Myocyte (in vitro differentiated cells): ENCODE measurements at places on chromosomes 2 and 18. TPM values are rescaled to one million over a fixed set of nuclear protein-coding genes. Genes with fewer than 3 reads are reported as not detected.

DNA sequence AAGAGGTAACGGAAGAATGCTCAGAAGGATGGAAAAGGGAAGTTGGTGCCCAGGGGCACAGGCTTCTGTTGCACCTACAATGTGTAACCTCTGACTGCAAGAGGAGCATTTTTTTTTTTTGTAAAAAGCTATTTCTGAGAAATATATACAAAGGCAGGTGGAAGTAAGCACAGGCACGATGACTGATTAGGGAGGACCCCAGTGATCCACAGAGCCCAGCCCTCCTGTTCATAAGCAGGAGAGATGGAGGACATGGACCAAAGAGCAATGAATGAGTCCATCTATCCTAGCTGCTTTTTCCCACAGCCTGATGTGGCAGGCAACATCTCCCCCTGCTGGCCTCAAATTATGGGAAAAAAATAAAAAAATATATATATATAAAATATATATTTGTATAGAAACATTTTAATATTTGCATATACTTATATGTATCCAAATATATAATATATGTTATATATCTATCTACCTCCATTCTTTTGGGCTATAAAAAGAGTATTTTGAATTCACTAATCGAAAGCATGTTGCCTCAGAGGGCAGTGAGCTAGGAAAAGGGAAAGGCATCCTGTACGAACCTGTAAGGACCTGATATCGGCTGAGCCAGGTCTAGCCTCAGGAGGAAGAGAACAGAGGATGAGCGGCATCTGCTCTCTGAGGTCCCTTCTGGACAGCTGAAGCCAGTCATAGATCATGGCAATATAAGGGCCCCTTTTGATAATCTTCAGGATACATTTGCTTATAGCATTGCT is 166.0 kb upstream of the STK17B start:
- DNase-seq, result peak; percentile 43

DNA sequence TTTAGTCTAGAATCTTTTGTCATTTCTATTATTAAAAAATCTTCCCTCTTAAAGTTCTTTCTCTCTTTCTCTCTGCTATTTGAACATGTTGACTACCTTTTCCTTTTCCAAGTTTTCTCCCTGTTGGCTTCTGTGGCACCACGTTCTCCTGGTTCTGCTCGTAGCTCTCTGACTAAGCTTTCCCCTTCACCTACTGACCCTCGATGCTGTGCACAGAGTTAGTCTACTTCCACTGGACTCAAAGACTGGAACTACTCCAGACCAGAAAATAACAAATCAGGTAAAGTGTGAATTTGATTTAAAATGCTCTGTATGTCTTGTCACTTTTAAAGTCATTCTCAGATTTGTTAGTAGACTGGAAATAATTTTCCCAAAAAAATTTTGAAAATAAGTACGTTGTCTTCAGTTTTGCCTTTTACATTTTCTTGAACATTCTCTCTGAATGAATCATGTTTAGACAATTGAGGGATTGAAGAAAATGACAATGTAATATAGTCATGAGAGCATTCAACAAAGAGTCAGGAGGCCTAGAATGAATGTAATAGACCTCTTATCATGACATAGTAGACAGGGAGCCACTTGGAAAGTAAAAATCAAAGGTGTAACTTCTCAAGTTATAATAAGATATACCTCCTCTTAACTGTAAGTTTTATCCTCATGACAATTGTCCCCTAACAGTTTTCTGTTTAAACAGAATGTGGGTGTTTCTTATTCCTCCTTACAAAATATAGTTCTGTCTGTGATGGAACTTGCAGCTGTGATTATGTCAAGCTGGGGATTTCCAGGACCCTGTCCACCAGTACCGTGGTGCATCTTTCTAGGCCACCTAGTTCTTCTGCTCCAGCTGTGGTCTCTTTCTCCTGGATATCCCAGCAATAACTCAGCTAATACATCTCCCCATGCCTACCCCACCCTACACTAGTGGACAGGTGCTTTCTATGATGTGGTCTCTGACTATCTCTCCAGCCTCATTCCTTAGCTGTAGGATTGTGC is 25.5 kb downstream of the ITPRID2 start:
- DNase-seq, result no peak

- DNase-seq, result no peak
Observed at GRCh38 chr2:195863564-195863963, 205.1 kb downstream of the DNAH7 start.

- peak; percentile 60 for DNase-seq
Observed at GRCh38 chr2:26978061-26978596, 7.7 kb downstream of the MAPRE3 start.

Gene CRYBA2
- not detected in 2 replicates for total RNA-seq

GRCh38 chr2:151922845-151923666 is 94.8 kb upstream of the ARL5A start:
- DNase-seq, result peak; percentile 39

DNA sequence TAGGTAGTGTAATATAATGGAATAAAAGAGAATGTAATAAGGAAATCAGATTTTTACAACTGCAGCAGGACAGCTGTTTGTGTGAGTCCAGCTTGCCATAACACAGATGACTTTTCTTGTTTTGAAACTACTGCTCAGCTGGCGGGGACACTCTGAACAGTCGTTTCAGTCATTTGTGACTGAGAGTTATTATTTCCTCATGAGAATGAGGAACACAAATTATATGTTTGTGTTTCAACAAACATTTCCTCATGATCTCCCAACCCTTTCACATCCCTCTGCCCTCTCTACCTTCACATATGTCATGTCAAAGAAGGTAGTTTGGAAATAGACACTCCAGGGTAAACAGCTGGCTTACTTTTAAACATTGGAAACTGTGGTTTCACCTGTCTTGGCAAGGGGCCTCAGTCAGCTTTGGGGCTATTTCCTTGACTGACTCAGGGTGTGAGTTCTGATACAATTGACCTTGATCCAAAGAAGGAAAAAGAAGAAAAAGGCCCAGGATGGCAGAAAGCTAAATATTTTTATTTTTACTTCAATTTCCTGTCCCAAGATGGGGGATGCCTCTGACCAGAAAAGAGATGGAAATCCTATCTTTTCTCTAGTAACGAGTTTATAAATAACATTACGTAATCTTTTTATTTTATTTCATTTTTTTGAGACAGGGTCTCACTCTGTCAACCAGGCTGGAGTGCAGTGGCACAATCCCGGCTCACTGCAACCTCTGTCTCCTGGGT is 593 bp downstream of the SP140L start:
- DNase-seq, result peak; percentile 22

Gene TMEM169
- total RNA-seq, result 13.8 and 19.4 TPM in 2 replicates

DNA sequence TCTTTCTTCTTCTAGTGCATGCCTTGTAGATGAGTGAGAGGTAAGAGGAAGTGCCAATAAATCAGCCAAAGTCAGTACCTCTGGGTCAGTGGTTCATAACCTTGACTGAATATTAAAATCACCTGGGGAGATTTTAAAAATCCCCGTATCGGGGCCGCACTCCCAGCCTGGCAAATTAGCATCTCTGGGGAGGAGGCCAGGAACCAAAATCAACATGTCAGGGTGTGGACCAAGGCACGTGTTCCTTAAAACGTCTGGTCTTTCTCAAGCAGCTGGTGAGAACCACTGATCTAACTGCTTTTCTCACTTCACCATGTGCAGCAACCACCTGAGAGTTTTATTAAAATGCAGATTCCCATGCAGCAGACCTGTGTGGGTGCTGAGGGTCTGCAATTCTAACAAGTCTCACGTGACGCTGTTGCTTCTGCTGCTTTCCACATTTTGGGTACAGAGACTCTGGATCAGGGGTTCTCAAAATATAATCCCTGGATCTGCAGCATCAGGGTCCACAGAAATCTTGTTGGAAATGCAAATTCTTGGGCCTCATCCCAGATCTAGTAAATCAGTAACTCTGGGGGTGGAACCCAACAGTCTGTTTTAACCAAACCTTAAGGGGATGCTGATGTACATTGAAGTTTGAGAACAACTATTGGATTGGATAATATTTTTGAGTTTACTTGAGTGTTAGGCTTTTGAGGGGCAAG is 49.5 kb downstream of the CHST9 start:
- DNase-seq, result no peak

GRCh38 chr2:55880416-55881143 is 43.0 kb downstream of the EFEMP1 start:
- DNase-seq, result no peak

- no peak for DNase-seq
Observed at GRCh38 chr2:181367411-181367810, 89.8 kb upstream of the ITGA4 start.

- DNase-seq, result peak; percentile 64
Observed at GRCh38 chr2:204021290-204022081, 84.9 kb downstream of the ICOS start.

DNA sequence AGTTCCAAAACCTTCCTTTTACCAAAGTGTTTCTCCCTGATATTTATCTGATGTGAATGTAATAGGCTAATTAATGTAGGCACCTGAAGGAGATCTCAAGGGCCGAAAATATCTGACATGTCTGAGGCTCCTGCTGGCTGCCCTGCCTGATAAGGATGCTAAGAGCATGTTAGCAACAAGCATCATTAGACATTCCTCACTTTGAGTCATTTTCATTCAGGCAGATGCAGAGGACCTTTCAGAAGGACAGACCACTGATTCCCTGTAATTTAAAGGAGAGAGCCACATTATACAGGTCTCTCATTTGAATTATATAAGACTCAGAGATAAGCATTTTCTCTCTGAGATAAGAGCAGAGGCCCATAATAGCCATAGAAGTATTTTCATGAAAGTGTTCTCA is 222.4 kb upstream of the NCKAP5 start:
- DNase-seq, result no peak

- peak; percentile 12 for DNase-seq
Observed at GRCh38 chr2:225994748-225995405, 595.4 kb downstream of the NYAP2 start.

DNA sequence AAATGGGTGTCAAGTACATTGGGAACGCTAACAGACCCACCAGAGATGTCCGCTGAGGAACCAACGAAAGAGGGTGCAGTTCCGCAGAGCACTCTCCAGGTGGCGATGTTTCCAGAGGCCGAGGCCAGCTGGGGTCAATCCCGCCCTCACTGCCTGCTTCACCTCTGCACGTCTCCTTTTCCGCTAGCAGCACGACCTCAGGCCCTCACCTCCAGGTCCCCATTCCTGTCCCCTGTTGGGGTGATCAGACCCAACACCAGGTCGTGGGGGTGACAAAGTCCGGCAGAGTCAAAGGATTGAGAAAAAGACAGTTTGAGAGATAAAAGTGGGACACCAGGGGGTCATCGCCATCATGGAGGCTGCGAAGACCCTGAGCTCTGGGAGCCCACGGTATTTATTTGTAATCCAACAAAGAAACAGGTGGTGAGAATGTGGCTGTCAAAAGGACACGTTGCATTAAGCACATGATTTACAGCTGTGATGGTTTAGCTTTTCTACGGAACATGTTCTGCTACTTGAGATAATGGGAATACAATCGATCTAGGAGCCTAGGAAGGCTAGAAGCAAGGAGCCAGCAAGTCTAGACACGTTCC is 27.3 kb downstream of the ZAP70 start:
- DNase-seq, result no peak

DNA sequence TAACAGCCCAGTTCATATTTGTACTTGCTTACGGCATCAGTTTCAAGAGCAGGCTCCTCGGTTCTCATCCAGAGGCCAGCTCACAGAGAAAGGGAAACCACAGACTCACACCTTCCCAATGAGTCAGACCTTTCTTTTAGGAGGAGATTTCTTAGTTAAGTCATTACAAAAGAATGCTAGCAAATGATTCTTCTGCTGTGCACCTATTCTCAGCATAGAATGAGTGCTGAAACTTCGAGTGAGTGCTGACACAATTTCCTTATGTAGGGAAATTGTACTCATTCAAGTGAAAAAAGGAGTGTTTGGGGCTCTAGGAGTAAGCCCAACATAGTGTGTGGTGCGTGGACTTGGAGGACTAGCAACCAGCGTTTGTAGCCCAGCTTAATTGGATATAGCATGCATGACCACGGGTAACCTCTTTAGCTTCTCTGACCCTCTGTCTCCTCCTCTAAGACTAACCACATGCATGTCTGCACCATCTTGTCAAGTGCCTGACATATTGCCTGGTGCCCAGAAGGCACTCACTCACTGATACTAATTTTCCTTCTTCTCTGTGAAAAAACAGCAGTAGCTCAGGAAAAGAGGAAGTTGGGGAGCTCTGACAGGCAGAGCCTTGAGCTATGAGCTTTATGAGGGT is 87.0 kb downstream of the ALPK2 start:
- DNase-seq, result peak; percentile 88

- peak; percentile 72 for DNase-seq
Observed at GRCh38 chr2:165874445-165875039, 79.0 kb downstream of the TTC21B start.

Gene IMPA2
- 17.8 and 36.9 TPM in 2 replicates for total RNA-seq

- DNase-seq, result peak; percentile 77
Observed at GRCh38 chr2:227238238-227239237, 74.1 kb downstream of the COL4A3 start.

DNA sequence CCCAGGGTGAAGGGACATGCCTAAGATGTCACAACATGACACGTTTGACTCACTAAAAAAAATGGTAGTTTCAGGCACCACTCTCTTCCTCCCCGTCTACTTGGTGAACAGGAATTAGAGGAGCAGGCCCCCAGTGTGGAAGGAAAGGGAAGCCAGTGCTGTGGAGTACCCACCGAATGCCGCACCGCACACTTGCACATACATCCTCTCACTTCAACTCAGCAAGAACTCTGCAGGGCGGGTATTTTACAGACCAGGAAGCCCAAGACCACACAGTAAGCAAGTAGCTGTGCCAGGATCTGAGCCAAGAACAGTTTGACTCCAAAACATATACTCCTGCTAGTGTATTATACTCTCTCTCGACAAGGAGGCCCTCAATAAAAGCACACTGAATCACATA is 69.8 kb downstream of the BCL2 start:
- DNase-seq, result no peak

Gene UGT1A5
- total RNA-seq, result not detected in 2 replicates

Gene PROKR1
- not detected in 2 replicates for total RNA-seq

Gene MAL
- total RNA-seq, result 1.6 and 2.2 TPM in 2 replicates
